SK-N-SH (cell line): ENCODE measurements at places on chromosomes 7 and 10.

DNA sequence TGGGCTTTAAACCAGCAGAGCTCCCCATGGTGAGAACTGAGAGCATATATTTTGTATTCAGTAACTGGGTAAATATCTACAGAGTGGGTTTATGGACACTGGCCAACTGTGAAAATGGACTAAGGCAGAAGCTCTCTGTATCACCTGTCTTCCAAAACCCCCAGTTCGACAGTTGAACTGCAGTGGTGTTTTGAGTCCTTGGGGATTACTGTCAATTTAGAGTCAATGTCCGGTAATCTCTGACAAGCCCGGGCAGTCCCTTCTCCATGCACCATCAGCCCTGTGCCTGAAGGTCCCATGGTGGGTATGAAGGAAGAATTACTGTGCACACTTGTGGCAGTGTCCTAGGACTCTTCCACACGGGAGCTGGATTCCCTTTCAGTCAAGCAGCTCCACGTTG, 235.0 kb downstream of the CCSER2 start:
- no peak for DNase-seq

DNA sequence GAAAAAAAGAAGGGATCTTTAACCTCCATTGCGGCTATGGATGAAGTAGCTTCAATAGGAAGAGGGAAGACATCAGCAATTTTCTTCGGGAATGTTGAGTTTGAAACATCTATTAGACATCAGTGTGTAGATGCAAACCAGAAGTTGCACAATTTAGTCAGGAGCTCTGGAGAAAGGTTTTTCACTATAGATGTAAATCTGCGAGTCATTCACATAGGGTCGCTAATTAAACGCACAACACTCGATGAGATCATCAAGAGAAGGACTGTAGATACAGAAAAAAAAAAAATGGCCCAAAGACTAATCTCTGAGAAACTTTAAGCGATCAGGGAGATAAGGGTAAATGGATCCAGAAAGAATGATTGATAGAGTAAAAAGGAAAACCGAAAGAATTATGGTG, 61.7 kb upstream of the TES start:
- DNase-seq, result no peak

GRCh38 chr7:80014511-80014910, 120.1 kb upstream of the GNAI1 start:
- no peak for DNase-seq

- DNase-seq, result no peak
These were observed 6.0 kb downstream of the WDR37 start for GRCh38 chr10:1061930-1062774.

- DNase-seq, result no peak
These were observed 65.6 kb downstream of the POM121L12 start for GRCh38 chr7:53101026-53101425.

DNA sequence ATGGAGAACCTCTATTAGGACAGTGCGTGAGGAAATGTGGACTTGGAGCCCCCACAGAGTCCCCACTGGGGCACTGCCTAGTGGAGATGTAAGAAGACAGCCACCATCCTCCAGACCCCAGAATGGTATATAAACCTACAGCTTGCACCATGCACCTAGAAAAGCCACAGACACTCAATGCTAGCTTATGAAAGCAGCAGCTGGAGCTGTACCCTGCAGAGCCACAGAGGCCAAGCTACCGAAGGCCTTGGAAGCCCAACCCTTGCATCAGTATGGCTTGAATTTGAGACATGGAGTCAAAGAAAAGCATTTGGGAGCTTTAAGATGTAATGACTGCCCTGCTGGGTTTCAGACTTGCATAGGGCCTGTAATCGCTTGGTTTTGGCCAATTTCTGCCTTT, 361.3 kb downstream of the ZNF248 start:
- no peak for DNase-seq

GRCh38 chr10:131795761-131796160, 105.0 kb upstream of the PPP2R2D start:
- no peak for DNase-seq

DNA sequence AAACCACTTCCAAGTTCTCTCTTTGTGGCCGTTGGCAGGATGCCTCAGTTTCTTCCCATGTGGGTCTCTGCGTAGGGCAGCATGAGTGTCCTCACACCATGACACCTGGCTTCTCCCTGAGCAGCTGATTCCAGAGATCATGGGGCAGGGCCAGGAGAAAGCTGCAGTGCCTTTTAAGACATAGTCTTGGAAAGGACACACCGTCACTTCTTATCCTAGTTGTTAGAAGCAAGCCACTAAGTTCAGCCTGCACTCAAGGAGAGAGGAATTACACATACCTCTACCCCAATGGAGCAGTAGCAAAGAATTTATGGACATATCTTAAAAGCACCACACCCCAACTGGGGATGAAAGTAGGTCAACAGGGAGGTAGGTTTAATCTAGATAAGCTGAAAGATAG, 16.4 kb downstream of the NODAL start:
- no peak for DNase-seq

- DNase-seq, result no peak
These were observed 45.3 kb upstream of the BAMBI start for GRCh38 chr10:28631896-28632583.

DNA sequence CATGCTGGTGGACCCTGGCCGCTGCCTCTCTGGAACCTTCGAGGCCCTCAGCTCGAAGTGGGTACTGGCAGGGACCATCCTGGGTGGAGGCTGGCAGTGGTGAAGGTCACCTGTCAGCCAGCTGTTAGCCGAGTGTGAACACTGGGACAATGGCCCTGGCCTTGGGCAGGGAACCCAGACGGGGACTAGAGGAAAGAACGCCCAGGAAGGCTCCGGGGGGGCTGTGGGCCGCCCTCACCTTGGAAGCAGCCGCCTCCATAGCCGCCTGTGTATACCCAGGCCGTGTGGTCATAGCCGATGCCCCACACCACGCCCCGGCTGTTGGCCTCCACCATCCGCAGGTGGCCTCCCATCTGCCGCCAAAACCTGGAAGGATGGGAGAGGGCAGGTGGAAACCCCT, 17.6 kb downstream of the BHLHA15 start:
- DNase-seq, result no peak

DNA sequence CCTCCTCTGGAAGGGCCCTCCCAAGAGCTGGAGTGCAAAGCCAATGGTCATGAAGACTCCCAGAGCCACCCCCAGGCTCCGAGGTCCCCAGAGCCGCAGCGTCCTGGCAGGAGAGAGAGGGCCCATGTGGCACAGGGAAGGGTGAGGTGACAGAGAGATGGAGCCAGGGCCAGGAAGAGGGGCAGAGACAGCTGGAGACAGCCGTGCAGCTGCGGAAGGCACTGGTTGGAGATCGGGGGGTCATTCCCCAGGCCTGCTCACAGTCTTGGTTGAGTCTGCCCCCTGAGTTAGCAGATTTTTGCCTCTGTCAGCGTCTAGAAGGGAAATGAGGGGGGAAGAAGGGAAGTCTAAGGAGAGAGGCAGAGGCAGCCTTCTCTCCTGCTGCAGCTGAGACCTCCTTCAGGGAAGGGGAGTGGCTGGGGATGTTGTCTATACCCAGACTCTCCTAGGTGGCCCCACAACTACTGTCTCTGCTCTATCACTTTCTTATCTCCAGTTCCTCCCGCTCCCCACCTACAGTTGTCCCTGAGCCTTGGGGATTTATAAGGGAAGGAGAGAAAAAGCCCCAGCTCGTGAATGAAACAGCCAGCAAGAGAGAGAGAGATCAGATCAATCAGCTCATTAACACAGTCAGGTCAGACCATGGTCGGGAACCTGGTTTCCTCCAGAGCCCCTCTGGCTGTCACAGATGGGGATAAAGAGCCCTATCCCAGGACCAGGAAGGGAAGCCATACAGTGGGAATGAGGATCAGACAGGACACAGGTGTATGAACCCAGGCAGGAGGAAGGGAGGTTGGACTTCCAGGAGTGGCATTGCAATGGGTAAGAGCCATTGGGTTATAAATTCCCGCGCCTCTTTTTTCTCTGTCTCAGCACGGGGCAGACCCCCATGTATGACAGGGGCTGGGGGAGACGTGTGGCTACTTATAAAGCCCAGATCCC, 1.2 kb downstream of the GAL3ST4 start:
- peak; percentile 70 for DNase-seq

DNA sequence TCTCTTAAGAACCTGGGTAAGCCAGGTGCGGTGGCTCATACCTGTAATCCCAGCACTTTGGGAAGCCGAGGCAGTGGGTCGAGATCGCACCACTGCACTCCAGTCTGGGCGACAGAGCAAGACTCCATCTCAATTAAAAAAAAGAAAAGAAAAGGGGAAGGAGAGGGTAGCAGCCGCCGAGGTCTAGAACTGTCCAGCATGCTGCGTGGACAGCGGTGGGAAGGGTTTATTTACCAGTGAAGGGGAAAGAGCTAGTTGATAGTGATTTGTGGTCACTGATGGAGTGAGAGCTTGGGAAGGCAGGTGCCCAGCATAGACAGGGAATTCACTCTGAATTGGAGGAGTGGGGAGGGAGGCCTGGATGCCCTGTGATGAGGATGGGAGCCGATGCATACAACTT, 43.4 kb upstream of the DAGLB start:
- DNase-seq, result no peak

GRCh38 chr10:78533098-78533497, 499.4 kb downstream of the RPS24 start:
- DNase-seq, result no peak

GRCh38 chr7:53035499-53036412, at the start of gene POM121L12:
TSS of gene POM121L12 (plus strand) at chr7:53035633. CDS start at chr7:53035672, 39 bp downstream.
- DNase-seq, result no peak

DNA sequence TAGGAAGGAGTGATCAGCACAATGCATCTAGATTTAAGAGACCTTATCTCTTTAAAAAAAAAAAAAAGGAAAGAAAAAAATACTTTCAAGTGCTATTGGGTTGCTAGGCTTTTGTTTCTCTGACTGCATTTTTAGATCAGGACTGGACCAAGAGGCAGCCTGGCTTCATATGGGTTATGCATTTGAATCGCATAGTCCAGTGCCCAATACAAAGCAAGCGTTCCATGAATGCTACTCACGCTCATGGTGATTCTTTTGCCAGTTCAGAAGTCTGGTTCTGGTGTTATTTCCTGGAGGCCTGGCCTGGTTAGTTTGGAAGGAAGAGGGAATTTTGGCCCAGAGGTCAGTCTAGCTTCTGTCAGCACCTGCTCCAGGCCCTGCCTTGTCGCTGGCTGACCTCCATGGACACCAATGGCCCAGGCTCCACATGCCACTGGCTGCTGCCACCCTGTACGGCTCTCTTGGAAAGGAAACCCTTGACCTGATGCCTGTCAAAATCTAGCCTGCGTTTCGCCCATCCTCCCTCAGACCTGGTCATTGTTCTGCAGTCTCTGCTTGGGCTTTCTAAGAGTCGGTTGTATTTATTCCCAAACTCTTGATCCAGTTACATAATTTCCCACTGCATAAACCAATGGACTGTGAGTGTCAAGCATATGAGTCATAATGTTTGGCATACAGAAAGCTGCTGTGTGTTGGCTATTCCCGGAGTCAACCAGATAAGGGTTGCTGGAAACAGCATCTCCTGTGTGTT, 74.3 kb upstream of the MKX start:
- no peak for DNase-seq
